Heart right ventricle (tissue), 16 donors: ENCODE measurements at places on chromosomes 1 and 21.

DNA sequence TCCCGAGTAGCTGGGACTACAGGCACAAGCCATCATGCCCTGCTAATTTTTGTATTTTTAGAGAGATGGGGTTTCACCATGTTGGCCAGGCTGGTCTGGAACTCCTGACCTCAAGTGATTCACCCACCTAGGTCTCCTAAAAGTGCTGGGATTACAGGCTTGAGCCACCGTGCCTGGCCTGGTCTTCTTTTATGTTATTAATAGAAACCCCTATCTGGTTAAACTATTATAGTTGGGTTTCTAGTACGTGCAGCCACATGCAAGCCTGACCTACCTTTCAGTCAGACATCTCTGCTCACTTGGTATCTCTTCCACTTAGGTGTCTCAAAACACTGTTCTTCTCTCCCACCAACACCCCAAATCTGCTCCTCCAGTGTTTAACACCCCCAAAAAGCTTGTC, 34.4 kb downstream of the PSEN2 start:
- no peak for DNase-seq

- no peak for DNase-seq
Observed at GRCh38 chr1:92043621-92044020, 13.8 kb downstream of the EPHX4 start.

GRCh38 chr1:70411360-70411844, 334 bp downstream of the CTH start:
- DNase-seq: peak; percentile 35

DNA sequence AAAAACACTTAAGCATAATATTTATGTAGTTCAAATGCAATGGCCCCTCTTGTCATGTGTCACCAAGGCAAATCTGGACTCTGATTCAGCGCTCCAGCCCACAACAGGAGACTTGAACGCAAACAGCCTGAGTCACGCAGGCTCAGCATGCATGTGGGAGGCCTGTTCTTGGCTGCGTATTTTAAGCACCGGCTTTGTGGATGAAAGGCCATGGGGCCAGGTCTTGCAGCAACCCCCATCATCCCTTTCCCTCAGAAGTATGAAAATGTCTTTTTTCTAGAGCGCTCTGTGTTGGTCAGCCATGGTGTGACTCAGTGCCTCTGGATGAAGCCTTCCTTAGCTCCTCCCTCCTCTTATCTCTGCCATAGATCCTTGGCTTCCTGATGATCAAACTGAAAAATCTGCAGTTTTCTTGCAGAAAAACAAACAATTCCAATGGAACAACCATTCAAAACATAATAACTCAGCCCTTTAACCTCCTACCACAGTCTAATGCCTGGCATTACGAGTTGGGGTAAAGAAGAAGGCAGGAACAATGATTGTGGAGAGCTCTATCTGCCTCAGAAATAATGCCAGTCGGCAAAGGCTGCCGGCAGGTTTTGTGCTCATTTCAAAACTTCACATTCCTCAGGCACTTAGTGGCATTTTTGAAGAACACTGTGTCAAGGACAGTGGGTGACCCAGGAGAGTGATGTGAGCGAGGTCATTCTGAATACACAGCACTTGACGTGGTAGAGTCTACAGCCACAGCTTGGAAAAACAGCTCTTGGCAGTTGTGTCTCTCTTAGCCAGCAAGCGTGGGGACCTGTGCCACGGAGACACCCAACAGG, 167.5 kb downstream of the CLIC6 start:
- DNase-seq: no peak

- DNase-seq: no peak
Observed at GRCh38 chr21:15134701-15135470, 70.1 kb upstream of the NRIP1 start.

GRCh38 chr1:204574865-204575163, 58.6 kb downstream of the MDM4 start:
- DNase-seq: peak; percentile 30

DNA sequence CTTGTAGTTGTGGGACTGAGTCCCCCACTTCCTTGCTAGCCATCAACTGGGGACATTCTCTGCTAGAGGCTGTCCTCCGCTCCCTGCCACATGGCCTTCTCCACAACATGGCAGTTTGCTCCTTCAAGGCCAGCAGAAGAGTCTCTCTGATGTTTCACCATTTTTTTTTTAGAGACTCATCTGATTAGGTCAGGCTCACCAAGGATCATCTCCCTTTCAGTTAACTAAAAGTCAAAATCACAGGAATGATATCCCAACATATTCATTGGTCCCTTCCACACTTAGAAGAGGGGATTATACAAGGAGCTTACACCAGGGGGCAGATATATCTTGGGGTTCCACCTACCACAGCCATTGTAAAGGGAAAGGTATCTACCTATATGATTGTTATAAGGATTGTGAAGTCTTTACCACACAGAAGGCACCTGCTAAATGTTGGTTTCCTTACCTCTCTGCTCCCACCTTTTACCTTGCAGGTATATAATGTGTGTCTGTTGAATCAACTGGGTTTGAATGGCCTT, 23.3 kb downstream of the RIMKLA start:
- DNase-seq: no peak

DNA sequence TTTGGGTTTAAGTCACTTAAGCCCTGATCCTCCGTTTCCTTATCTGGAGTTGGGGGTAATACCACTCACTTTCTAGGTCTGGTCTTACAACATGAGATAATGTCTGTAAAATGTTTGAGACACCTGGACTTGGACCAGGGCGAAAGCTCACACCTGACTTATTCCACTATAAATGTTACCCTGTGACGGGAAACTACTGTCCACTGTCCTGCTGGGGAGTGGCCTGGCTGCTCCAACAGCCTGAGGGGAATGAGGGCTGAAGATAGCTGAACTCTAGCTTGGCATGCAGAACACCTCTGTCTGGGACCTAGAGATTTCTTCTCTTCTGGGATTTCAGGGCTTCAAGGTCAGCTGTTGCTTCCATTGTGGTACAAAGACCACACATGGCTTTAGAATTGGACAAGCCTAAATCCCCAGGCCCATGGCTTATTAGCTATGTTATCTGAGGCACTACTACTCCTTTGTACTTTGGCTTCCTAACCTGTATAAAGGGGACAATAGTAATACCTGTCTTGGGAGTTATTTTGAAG, 9.5 kb upstream of the A3GALT2 start:
- DNase-seq: no peak
